Caki2 (cell line): ENCODE measurements at places on chromosomes 7 and 10. TPM values are rescaled to one million over a fixed set of nuclear protein-coding genes. Genes with fewer than 3 reads are reported as not detected.

DNAJC12 gene
- total RNA-seq, result 0.17 and 5.5 TPM in 2 replicates

C10orf67 gene
- total RNA-seq, result 0.07 and 0.14 TPM in 2 replicates

PNLIP gene
- not detected in 2 replicates for total RNA-seq

DNAH11 gene
- 0.06 and 0.44 TPM in 2 replicates for total RNA-seq

MSMB gene
- total RNA-seq, result not detected in 2 replicates

MOGAT3 gene
- total RNA-seq, result not detected in 2 replicates

GHRHR gene
- total RNA-seq, result not detected in 2 replicates
